A549 treated with Hydrocortisone at 1 μM for 4 hours (cell line): ENCODE measurements at places on chromosomes 6 and 20. TPM values are rescaled to one million over a fixed set of nuclear protein-coding genes. Genes with fewer than 3 reads are reported as not detected.

The HRH3 gene
- total RNA-seq: not detected in 5 replicates

The NSFL1C gene
- total RNA-seq: 108 to 129 TPM (median 113 TPM) in 5 replicates

The RRAGD gene
- 3.5 to 4.8 TPM (median 4.6 TPM) in 5 replicates for total RNA-seq

The FAM209B gene
- 0.32 to 0.92 TPM (median 0.60 TPM) in 4 of 5 replicates, not detected in the other for total RNA-seq

The ELOVL4 gene
- 1.4 to 2.1 TPM (median 1.5 TPM) in 5 replicates for total RNA-seq

The KIZ gene
- total RNA-seq: 3.5 to 5.0 TPM (median 4.1 TPM) in 5 replicates

The ANKRD66 gene
- not detected in 5 replicates for total RNA-seq

The GJA10 gene
- not detected in 5 replicates for total RNA-seq

The TRIM40 gene
- not detected in 5 replicates for total RNA-seq

The NUDT3 gene
- total RNA-seq: 5.6 to 8.8 TPM (median 6.1 TPM) in 5 replicates

The EYA4 gene
- 8.0 to 11.6 TPM (median 9.4 TPM) in 5 replicates for total RNA-seq
